ENCODE measurements at places on chromosomes 2 and 18. TPM values are rescaled to one million over a fixed set of nuclear protein-coding genes. Genes with fewer than 3 reads are reported as not detected.

The PPP1R1C gene
- total RNA-seq, result 3.3 TPM

The GKN1 gene
- 0.48 TPM for total RNA-seq

The NYAP2 gene
- not detected for total RNA-seq

The LOXHD1 gene
- not detected for total RNA-seq

The ELOA2 gene
- total RNA-seq, result not detected

The DYNAP gene
- total RNA-seq, result not detected

The MAP4K4 gene
- total RNA-seq, result 84.7 TPM

The B4GALT6 gene
- 7.5 TPM for total RNA-seq

The PLGLB2 gene
- 0.16 TPM for total RNA-seq

The GRHL1 gene
- total RNA-seq, result 1.2 TPM

The GRB14 gene
- total RNA-seq, result 3.5 TPM

The APCDD1 gene
- total RNA-seq, result not detected

The LRRC30 gene
- total RNA-seq, result not detected

The RAMP1 gene
- total RNA-seq, result not detected

The FECH gene
- total RNA-seq, result 39.8 TPM

The C1QL2 gene
- total RNA-seq, result 0.09 TPM

The TRAPPC12 gene
- 67.8 TPM for total RNA-seq

The POTEE gene
- 0.06 TPM for total RNA-seq

The PTPN18 gene
- 26.9 TPM for total RNA-seq

The GKN2 gene
- total RNA-seq, result 3.5 TPM

The CFC1 gene
- not detected for total RNA-seq

The PXDN gene
- total RNA-seq, result 13.0 TPM

The EFR3B gene
- 12.8 TPM for total RNA-seq

The HOXD4 gene
- total RNA-seq, result 0.66 TPM

The PRKAG3 gene
- not detected for total RNA-seq

The MOGAT1 gene
- total RNA-seq, result not detected

The SERPINB13 gene
- not detected for total RNA-seq

The CCDC178 gene
- not detected for total RNA-seq

The RAX gene
- total RNA-seq, result not detected

The ANO7 gene
- total RNA-seq, result 1.7 TPM

The RTP5 gene
- not detected for total RNA-seq

The C2orf81 gene
- total RNA-seq, result 3.5 TPM

The CDH20 gene
- total RNA-seq, result not detected

The MAP3K19 gene
- total RNA-seq, result not detected

The ABCG5 gene
- total RNA-seq, result not detected

The GAREM2 gene
- 7.0 TPM for total RNA-seq

The ALPP gene
- total RNA-seq, result 0.56 TPM

The AQP12B gene
- total RNA-seq, result not detected

The VWA3B gene
- total RNA-seq, result not detected

The C1GALT1C1L gene
- 2.5 TPM for total RNA-seq

The ENOSF1 gene
- total RNA-seq, result 18.4 TPM

The SOX11 gene
- total RNA-seq, result not detected

The RIT2 gene
- total RNA-seq, result not detected

The CTLA4 gene
- total RNA-seq, result not detected

The GCKR gene
- 0.48 TPM for total RNA-seq

The TEKT4 gene
- not detected for total RNA-seq

The SERPINB7 gene
- total RNA-seq, result 1.9 TPM

The UGT1A5 gene
- total RNA-seq, result not detected

The CLEC4F gene
- total RNA-seq, result not detected
